CMK (cell line): ENCODE measurements at places on chromosomes 12 and 14.

- DNase-seq, result peak; percentile 65
Measured at GRCh38 chr14:104977681-104978653, at the start of gene AHNAK2. AHNAK2 (minus strand) TSS chr14:104978374; CDS start chr14:104978237, 137 bp downstream.

- DNase-seq, result no peak
Measured at GRCh38 chr12:8453796-8454195, 2.0 kb upstream of the CLEC6A start.

DNA sequence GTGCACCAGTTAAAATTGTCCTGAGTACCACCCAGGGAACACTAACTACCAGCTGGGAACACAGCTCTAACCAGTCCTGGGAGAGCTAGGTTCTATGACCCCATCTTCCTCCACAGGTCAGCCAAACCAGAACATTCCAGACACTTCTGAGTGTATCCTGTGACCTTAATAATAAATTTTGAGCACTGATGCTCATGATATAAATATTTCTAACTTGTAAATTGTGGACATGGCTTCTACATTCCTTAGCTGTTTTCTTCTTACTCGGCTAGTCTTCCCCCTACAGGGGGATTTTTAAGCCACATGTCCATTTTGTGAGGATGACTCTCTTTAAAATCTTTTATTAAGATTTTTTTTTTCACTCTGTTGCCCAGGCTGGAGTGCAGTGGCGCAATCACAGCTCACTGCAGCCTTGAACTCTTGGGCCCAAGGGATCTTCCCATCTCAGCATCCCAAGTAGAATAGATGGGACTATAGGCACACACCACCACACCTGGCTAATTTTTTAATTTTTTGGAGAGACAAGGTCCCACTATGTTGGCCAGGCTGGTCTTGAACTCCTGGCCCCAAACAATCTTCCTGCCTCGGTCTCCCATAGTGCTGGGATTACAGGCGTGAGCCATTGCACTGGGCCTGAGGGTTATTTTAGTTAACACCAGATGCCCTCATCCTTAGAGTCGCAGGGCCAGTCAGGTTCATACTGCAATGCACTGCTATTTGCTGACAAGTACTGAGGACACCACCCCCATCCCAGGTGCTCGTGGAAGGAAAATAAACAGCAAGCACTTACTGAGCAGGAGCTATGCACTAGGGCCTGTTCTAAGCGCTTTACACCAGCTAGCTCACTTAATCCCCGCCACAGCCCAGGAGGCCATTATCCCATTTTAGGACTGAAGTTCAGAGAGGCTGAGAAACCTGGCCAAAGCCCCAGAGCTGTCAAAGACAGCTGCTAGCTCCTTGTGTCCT, 142.6 kb upstream of the NCOR2 start:
- DNase-seq, result no peak

GRCh38 chr14:31945701-31946100, 131.4 kb upstream of the ARHGAP5 start:
- DNase-seq, result no peak

DNA sequence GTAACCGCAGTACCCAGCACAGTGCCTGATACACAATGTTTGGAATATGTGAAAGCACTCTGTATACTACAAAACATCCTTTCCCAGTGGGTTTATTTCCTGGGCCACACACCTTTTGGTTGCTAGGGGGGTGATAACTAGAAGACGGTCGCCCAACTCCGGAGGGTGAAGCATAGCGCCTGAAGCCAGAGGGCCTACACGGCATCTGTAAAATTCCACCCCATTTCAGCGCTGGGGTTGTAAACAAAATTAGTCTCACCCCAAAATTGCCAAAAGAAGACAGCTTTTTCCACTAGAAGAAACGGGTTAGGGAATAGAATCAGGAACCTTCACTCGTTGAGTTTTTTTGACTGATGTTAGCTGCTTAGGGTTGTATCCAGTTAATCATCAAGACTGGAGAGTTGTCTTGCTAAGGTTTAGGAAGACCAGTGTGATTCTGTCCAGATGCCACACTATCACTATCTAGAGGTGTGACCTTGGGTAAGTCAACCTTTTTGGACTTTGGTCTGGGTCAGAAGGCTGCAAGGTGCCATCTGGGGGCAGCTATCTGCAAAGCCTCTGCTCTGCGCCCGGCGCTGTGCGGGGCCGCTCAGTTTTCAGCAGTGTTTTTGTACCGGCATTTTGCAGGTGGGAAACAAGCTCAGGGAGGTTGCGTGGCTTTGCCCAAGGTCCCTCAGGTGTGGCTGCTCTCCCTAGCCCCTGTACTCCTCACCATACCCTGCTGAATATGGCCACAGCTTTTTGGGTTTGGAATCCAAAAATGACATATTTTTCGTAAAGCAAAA, 1.3 kb downstream of the ZNF839 start:
- DNase-seq, result no peak

DNA sequence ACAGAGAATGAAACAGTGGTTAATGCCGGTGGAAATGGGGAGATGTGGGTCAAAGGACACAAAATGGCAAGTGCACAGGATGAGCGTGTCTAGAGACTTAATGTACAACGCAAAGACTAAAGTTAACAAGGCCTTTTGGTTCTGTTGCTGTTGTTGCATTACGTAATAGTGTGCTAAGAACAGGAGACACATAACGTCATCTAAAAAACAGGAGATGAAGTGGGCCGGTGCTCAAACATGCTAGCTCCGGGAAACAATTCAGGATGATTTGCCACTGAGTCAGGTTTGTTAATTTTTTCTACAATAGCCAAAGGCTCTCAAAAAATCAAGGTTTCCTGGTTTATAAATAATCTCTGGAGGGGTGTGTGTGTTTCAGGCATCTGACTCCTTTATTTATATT, 55.5 kb downstream of the ETV6 start:
- DNase-seq, result no peak

DNA sequence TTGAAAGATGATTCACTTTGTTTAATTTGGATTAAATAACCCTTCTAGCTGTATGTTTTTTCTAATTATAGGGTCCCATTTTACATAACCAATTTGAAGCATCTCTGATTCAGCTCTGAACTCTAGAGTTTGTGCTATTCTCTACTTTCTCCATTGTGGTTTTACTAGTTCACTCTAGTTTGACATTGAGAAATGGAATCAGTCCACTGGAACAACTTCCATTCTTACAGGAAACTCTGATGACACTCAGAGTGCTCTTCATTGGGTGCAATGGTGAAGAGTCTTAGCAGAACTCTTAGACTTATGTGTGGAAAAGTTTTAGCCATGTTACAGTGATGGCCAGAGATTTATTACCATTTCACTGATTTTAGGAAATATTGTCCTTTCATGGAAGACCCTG, 140.7 kb downstream of the DYRK2 start:
- no peak for DNase-seq

DNA sequence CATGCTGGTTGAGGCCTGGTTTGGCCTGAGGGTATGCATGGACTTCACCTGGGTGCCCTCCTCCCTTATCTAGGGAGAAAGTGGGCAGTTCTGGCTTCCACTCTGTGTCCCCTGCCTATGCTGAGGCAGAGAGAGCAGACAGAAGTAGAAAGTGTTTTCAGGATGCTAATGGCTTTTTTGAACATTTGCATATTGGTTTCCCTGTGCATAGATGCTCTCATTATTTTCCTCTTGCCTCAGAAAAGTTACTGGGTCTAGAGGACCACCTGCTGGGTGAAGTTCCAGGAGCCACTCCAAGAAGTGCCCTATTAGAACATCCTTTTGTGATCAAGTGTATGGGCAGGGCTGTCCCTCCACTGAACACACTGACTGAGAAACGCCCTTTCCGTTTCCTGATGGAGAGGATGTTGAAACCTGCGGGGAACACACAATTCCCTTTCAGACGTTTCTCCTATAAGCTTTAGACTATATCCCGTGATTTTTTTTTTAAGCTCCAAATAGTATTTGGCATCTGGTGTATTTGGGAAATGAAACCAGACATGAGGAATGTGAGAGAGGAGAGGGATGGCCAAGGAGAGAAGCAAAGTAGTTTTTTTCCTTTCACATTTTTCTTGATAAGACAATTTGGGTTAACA, 66.6 kb downstream of the DAAM1 start:
- no peak for DNase-seq

DNA sequence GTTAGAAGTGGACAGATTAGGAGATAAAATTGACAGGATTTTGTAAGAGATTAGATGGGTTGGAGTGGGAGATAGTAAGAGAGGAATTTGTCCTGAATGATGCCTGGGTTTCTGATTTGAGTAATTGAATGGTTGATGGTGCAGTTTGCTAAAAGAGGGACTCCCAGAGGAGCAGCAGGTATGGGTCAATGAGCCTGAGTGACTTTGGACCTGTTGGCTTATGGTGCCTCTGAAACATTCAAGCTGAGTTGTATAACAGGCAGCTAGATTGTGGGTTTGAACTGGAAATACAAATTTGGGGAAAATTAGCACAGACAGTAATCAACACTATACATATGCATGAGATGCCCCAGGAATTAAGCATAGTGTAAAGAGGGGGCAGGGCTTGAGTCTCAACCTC, 16.7 kb upstream of the SYNDIG1L start:
- DNase-seq, result no peak

DNA sequence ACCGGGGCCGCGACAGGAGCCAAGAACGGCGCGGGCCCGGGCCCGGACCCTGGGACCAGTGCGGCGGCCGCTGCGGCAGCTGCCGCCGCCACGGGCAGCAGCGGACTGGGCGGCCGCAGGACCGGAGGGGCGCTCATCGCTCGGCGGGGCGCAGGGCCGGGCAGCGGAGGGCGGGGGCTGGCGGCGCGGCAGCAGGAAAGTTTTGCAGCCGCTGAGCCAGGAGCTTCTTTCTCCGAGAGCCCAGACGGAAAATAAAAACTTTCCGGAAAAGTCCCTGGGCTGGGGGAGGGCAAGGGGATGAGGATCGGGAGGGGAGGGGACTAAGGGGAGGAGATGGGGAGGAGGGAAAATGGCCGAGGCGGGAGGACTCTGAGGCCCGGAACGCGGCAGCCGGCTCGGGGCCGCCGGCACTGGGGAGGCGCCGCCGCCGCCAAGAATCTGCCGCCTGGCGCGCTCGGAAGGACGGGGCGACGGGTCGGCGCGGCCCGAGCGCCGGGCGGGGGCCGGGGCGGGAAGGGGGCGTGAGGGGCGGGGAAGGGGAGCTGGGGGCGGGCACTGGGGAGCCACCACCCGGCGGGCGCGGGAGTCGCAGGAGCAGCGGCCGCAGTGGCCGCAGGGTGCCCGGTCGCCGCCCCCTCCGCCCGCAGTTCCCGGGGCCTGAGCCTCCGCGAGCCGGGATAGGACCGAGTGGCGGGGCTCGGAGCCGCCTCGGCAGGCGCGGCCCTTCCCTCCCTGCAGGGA, at the start of gene PRKD1:
Gene PRKD1, minus strand, starts transcription at position 472 of the 741 bp plus-strand sequence.
- no peak for DNase-seq
